ENCODE measurements at places on chromosomes 6 and 20.

DNA sequence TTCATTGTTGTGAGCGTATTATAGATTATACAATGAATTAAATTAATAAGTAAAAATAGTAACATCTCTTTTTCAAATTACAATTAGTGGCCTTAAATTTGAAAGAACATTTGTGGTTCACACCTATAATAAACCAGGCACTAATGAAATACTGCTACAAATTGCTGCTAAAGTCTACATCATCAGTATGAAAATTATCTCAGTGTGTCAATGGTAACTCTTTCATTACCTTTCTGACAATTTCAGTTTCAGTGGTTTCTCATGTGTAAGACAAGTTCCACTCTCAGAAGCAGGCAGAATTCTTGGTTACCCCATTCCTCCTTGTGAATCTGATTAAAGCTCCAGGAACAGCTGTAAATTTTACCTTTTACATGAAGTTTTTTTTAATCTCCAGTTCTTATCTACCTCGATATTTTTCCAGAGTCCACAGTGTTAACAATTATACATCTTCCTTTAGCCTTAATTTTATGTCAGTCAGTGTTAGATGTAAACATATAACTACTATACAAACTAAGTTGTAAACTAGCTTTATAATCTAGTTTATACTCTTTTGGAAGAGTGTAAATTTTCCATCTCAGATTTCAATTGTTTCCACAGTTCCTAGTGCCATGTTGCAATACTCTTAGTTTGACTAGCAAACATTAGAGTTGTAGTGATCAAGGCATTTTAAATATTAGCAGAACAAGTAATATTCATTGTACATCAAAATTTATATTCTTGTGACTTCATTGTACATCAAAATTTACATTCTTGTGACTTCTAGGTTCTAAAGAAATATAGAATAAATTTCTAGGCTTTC, 1038.4 kb downstream of the EPHA7 start:
- no peak for DNase-seq

DNA sequence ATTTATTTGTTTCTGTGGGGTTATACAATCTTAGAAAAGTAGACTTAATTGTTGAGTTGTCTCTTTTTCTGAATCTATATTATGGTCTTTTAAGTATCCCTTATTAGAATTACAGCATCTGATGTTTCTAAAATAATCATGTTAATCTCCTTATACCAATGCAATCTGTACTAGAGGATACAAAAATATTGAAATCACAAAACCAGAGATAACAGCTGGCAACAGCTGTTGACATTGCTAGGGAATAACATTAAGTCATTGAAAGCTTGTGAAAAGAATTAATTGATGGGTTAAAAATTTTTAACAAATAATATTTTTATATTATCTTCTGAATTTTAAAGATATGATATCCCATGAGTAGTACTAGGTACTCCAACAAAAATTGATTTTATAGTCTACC, 162.6 kb downstream of the COL19A1 start:
- DNase-seq: no peak

DNA sequence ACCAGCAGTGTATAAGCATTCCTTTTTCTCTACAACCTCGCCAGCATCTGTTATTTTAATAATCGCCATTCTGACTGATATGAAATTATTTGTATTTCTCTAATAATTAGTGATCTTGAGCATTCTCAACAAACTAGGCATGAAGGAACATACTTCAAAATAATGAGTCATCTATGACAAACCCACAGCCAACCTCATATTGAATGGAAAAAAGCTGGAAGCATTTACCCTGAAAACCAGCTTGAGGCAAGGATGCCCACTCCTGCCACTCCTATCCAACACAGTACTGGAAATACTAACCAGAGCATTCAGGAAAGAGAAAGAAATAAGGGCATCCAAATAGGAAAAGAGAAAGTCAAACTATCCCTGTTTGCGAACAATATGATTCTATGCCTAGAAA, 390.6 kb upstream of the ID4 start:
- no peak for DNase-seq

DNA sequence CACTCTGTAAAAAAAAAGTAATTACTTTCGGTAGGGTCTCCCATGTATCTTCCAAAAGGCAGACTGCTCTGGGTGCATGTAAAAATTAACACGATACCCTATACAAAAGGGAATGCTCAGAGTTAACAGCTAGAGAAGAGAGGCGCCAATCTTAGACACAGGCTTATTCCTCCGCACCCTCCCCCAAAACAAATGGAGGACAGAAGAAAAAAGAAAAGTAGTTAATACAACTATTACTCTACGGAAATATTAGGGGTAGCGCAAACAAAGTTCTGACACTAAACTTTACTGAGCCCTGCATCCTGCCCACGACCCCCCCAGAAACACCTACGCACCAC, 331 bp upstream of the UFL1 start:
- no peak for DNase-seq

Measured in NCI-H146 (cell line).